Large intestine (tissue), 12 donors: ENCODE measurements at places on chromosomes 4 and X.

DNA sequence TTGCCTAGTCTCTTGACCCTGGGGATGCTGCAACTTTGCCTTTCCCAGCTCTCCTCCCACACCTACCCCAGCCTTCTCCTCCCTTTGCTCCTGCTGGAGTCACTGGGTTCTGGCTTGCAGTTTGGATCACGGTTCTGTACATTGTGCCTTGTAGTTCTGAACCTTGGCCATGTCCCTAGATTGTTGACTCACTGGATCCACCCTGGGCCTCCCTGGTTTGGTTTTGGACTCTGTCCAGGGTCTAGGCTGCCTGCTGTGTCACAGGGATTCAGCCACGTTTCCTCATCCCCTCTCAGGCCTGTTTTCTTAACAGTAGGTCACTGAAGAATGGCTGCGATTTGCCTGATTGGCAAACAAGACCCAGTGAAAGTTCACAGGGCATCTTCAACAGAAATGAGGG lies 11.5 kb upstream of the GABRE start:
- DNase-seq, result peak; percentile 64

- DNase-seq, result no peak
These were observed 89.1 kb upstream of the MAP3K15 start for GRCh38 chrX:19604375-19604774.

- DNase-seq, result no peak
These were observed 32.4 kb upstream of the PGM2 start for GRCh38 chr4:37794056-37794455.

DNA sequence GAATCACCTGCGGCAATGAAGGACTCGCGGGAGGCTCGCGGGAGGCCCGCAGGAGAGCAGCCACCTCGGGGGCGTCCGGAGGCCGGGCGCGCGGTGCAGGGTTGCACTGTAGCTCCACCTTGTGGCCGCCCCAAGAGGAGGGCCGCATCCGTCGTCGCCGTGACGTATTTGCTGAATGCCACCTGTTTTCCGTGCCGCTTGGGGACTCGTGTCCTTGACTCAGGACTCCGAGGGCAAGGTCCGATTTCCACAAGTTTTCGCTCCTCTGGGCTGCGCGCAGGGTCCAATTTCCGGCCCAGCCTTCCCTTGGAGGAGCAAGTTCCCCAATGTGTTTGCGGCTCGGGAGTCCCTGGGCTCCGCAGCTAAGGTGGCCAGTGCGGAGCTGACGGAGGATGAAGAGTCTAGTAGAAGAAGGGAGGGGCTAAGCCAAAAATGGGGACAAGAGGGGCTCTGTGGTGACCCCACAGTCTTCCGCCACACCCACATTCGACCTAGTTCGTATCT lies 10.7 kb upstream of the DLG3 start:
- peak; percentile 83 for DNase-seq

GRCh38 chrX:100216083-100216482 lies 194.0 kb downstream of the PCDH19 start:
- DNase-seq, result no peak

DNA sequence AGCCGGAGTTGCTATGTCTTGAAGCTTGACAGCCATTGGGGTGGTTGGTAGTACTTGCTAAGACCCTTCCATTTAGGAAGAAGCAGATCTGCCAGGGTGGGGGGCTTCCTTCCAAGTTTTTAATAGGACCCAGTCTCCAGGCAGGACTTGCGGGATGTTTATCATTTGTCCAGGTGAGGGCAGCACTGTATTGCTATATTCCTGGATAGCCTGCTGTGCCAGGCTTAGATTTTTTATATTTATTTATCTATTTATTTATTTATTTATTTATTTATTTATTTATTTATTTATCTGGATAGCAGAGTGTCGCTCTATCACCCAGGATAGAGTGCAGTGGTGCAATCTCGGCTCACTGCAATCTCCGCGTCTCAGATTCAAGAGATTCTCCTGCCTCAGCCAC lies 87.4 kb upstream of the CT45A1 start:
- no peak for DNase-seq

DNA sequence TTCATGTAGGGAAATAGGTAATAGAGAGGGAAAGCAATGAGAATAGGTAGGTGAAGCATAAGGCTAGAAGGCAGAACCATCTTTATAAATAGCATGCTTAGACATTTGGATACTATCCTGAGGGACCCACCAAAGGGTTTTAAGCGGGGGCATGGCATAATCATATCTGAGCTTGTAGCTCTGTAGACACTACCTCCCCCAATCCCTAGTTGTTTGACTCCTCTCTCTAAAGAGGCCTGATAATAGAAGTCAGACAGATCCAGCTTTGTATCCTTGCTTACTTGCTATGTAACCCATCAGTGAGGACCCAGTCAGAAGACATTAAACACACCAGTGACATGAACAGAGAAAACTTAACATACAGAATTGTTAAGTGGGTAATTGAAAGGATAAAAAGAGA lies 58.7 kb downstream of the SCFD2 start:
- no peak for DNase-seq

GRCh38 chrX:31572360-31572759 lies 500.5 kb upstream of the FTHL17 start:
- no peak for DNase-seq

GRCh38 chrX:30224536-30224935 lies 5.9 kb upstream of the MAGEB3 start:
- no peak for DNase-seq
